ENCODE measurements at places on chromosomes 2 and 18.
A peak's percentile ranks its signal among the peaks of the same experiment; 100 is the strongest.

- peak; percentile 77 for DNase-seq
Observed at GRCh38 chr2:43178602-43179542, 47.5 kb downstream of the ZFP36L2 start.

DNA sequence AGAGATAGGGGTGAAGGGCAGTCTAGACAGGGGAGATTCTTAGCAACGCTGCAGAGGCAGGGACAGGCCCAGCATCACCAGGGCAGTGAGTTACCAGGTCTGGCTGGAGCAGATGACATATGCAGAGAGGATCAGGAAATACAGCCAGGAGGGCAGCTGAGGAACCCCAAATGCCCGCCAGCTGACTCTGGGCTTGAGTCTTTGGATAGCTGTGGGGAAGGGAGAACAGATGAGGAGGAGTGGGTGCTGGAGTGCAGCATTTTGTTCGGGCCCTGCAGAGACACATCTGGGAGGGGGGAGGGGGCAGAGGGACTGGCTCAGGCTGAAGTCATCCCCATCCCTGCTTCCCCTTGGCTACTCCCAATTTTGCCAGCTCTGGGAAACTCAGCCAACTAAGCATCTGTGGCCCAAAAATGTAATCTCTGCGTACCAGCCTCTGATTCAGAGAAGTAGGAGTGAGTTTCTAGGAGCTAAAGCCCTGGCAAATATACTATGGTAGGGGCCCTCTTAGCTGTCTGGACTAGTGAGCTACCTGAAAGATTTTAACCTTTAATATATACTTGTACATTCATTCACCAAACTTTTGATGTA lies 214.5 kb downstream of the ZBTB7C start:
- no peak for DNase-seq

DNA sequence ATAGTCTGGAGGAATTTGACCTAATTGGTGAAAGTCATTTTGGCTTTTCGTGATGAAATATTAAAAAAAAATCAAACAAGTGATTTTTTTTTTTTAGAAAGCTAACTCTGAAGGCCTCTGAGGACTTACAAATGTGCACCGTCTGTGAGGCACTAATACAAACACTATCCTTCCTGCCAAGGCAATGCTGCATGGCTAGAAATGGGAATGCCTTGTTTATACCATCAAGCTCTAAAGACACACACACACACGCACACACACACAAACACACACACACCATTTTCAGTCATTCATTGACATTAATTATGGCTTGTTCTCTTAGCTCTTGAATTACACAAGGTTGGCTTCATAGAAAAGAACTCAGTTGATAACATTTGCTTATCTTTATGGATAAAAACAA lies 1242.0 kb upstream of the ACVR2A start:
- no peak for DNase-seq

DNA sequence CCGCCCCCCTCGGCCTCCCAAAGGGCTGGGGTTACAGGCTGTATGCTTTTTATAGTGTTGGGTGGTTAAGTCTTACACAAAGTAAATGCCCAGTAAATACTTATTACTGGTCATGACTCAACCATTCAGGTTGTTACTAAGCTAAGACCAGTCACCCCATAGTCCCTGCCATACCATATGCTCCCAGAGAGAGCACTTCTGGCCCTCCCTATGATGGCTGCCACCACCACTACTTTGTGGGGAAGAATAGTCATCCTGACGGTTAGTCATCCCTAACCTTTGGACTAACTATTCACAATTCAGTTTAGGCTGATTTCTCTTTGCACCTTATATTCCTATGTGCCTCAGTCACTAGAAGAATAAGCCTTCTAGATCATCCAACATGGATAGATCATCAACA lies 42.0 kb upstream of the MSH2 start:
- no peak for DNase-seq

- DNase-seq, result no peak
Observed at GRCh38 chr2:120483355-120483754, 137.4 kb downstream of the INHBB start.

- no peak for DNase-seq
Observed at GRCh38 chr2:151032741-151033191, 228.9 kb downstream of the RBM43 start.

DNA sequence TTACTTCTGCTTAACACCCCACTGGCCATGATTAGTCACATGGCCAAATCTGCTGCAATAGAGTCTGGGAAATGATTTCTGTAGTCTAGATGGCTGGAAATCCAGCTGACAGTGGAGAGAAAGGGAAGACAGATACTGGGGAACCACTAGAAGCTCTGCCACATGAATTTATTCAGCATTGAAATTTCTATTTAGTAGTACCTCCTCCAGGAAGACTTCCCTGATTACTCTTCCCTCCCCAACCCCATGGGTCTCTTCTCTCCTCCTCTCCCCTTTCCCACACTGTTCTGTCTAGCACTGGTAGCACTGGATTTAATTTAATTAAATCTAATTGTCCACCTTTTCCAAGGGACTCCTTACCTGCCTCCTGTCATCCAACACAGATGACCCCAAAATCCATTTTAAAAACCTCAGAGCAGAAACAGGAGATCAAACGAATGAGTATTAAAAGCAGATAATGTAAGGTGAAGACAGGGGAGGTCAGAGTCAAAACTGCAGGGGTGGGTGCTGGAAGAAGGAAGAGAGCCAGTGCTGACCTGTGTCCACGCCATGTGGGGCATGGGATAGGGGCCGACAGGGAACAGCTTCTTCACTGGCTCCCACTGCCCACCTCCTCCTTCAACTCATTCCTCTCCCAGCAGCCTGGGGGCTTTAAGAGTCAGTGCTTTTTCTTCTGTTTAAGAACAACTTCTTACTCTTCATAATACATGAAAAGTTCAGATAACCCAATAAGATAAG lies 169.2 kb upstream of the HS6ST1 start:
- no peak for DNase-seq

DNA sequence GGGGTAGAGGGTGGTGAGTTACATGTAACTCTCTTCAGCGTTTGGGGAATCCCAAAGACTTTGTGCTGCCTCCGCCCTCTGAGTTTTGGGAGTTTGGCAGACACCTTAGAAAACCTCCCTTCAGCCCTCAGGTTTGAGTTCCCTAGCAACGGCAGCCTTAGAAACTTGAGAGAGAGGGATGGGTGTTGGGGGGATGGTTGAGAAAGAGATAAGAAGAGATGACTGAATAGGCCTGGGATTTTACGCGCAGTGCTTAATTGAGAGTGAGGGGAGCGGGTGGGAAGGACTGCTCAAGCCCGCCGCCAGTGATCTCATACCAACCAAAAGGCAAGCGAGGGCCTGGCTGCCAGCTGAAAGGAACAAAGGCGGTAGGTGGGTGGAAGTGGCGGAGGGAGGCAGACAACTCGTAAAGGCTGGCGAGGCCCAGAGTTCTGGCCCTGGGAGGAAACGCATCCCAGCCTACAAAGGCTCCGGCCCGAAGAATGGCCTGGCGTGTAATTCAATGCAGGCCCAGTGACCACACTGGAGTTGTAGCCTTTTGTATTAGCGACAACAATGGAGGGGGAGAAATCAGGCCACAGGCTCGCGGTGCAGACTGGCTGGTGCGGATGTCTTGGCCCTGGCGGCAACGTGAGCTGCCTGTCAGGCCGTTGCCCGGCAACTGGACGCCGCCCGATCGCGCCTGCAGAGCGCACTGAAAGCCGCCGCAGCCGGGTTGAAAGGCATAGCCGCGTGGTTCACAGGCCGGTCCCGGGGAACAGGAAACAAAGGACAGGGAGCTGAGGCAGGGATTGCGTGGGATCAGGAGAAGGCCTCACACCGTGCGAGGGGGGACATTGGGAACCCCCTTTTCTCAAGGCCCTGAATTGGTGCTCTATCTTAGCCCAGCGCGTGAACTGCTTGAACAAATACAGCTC lies 39.9 kb upstream of the DARS1 start:
- DNase-seq, result peak; percentile 71

DNA sequence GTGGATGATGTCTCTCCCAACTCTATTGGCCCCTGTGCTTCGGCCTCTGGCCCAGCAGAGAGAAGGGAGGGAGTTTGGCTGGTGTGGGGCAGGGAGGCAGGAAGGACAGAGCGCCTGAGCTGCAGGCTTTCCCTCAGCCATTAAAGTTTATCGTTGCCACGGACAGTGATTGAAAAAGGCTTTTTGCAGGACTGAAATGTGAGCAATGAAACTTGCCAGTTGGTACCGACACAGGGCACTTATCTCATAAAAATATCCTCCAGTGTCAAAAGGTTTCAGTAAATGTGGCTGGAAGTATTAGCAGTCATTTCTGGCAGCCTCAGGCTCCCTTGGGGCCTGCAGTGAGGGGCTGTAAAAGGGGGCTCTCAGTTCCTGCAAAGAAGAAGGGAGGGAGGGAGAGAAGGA lies 169.2 kb downstream of the GLI2 start:
- no peak for DNase-seq

- DNase-seq, result no peak
Observed at GRCh38 chr2:116490511-116491145, 1323.9 kb upstream of the DDX18 start.

GRCh38 chr2:186422226-186422625 lies 63.8 kb upstream of the ZC3H15 start:
- no peak for DNase-seq

DNA sequence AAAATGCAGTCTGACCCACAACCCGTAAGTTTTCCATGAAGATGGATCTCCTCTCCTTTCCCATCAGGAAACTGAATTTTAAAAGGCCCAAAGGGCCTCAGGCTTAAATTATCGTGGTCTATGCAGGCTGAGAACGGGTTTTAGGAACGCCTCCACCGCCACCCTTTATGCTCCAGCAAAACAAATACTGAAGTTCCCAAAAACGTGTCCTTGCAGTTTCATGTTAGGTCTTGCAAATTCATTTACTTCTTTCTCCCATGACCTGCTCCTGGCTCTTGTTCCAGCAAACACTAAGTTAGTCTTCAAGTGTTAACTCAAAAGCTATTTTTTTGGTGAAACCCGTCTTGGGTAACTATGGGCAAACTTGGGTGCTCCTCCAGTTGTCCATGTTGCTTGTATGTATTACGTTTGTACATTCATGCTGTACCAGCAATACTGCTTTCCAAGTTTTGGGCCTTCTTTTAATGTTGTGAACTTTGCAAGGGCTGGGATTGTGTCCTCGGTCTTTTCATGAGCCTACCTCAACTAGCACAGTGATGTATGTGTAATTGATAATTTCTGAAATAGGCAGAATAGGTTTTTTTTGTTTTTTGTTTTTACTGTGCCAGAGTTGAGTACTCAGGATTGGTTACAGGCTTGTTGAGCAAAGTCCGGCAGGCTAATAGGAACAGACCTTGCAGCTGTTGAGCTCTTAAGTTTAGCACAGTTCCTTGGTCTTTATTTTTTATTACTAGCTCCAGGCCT lies 1.8 kb upstream of the RNF149 start:
- no peak for DNase-seq

Measured in NCI-H345 (cell line).